ENCODE measurements at places on chromosomes 13 and 19.
A peak's percentile ranks its signal among the peaks of the same experiment; 100 is the strongest.

DNA sequence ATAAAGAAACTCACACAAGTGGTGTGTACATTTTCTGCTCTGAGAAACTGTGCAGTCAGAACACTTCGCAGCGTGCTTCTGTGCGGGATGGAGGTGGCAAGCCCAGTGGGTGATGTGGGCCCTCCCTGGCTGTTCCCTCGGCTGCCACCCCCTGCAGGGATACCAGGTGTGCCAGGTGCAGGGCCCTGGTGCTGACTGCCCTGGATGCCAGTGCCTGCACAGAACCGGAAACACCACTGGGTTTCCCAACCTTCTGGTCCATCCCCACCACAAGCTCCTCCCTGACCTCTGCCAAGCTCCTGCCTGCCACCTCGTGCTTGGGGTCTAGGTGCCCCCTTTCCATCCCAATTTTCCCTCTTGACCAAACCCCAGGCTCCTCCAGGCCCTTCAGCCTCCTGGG, 81.9 kb upstream of the MCF2L start:
- no peak for DNase-seq

- DNase-seq: no peak
These were observed 96.4 kb downstream of the ZDHHC20 start for GRCh38 chr13:21362741-21363140.

- peak; percentile 49 for DNase-seq
These were observed 9.7 kb upstream of the ARHGAP45 start for GRCh38 chr19:1057176-1057855.

DNA sequence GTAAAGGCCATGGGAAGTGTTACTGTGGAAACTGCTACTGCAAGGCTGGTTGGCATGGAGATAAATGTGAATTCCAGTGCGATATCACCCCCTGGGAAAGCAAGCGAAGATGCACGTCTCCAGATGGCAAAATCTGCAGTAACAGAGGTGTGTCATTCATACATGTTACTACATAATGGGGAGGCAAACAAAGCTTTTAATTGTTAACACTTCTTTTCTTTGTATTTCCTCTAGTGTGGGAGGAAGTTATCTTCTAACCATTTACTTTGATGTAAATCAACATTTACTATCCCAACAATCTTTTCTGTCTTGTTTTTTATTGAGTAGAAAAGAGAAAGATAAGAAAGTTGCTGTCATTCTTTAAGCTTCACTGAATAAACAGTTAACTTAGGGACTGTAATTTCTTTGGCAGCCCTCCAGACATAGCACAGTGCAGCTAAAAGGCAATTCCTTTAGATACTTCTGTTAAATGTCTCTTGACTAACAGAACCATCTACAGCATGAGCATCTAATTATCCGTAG, 126.9 kb downstream of the ITGBL1 start:
- no peak for DNase-seq
